ENCODE measurements at places on chromosomes 2 and 18.

GRCh38 chr2:224208007-224208406 lies 168.9 kb upstream of the SERPINE2 start:
- DNase-seq = no peak

GRCh38 chr2:22897428-22897827 lies 487.6 kb upstream of the KLHL29 start:
- no peak for DNase-seq

DNA sequence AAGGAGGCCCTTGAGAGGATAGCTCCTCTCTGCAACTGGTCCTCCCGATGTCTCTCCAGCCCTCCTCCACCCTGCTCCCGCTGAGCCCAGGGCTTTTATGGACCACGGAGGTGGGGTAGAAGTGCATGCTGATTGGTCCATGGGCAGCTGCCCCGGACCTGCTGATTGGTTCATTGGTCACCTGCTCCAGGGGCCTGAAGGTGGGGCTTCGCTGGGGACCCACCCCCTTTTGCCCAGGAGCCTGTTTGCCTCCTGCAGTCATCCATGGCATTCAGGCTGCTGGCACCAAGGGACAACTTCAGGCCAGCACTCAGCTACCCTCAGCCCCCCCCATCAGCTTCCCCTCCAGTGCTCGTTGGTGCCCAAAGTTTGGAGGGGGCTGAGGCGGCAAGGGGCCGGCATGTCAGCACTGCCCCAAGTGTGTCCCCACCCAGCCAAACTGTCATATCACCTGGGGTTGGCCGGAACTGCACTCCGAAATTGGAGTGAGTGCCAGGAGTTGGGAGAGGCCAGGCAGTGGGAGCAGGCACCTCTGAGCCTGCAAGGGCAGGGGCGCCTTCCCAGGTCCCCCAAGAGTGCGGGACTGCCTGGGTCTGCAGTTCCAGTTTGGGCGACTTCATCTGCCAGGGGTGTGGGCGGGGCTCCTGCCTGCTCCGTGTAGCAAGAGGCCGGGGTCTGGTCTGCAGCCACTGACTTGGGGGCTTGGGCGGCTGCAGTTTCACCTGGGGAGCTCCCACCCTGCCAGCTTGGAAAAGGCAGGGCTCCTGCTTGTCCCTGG lies 288.9 kb downstream of the RDH14 start:
- DNase-seq = no peak

DNA sequence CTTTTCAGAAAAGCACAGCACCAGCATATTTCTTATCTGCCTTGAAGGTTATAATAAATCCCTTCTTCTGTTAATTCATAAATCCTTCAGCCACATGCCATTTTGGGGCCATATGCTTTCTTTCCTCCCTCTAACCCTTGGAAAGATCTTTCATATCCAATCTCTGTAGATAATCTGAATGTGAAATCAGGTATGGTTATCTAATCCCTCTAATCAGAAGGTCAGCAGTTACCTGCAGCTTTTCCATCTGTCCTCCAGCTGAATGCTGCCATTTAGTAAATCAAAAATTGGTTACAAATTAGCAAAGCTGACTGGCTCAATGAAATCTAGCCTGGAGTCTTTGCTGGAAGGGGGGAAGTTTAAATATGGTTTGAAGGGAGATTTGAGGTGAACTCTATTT lies 230.5 kb downstream of the PIK3C3 start:
- DNase-seq = peak; percentile 94

GRCh38 chr18:13471971-13472628 lies 253.5 kb downstream of the LDLRAD4 start:
- peak; percentile 49 for DNase-seq

- no peak for DNase-seq
These were observed 615.1 kb upstream of the SALL3 start for GRCh38 chr18:78364388-78364960.

DNA sequence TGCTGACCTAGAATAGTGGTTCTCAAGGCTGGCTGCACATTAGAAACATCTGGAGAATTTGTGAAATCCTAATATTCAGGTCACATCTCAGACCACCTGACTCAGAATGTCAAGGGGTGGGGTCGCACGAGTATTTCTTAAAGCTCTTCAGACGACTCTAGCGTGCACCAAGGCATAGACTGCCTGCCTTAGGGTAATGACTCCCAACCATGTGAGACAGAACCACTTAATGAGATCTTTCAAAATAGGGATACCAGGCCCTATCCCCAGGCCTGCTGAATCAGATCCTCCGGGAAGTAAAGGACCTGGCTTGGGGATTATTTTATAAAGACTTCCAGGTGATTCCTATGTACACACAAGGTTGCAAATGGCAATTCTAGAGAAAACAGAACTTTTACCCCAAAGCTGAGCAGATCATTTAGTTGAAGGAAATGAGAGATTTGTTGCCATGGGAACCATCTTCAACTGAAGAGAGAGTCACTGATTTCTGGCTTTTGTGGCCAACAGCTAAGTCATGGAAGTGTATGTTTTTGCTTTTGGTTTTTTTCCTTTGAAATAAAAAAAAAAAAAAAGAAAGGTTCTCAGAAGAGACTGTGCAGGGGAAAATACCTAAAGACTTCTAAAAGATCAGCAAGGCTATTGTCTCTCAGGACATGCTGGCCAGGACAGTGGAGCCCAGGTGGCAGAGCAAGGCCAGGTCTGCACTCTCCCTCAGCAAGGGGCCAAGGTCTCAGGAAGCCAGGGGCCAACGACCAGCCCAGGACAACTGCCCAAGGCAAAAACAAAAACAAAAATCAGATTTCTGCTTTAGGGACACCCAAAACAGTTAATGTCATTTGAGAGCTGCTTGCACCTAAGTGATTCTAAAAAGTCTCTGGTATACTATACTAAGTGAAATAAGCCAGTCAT lies 15.3 kb upstream of the LOXHD1 start:
- DNase-seq = no peak

DNA sequence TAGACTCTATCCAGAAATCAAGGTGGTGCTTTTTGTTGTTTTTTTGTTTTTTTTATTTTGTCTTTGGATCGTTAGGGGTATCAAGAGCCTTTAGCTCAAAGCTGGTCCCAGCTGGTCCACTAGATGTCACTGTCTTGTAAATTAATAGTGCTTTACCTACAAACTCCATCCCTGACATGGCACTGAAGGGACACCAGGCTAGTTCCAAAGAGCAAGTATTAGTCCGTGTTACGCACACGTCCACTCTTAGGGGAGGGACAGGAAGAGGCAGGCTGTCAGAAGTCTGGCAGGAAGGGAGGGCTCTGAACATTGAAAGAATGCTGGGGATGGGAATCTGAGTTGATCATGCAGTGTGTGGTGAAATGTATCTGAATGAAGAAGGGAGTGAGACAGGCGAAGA lies 85.9 kb upstream of the CCBE1 start:
- peak; percentile 12 for DNase-seq

DNA sequence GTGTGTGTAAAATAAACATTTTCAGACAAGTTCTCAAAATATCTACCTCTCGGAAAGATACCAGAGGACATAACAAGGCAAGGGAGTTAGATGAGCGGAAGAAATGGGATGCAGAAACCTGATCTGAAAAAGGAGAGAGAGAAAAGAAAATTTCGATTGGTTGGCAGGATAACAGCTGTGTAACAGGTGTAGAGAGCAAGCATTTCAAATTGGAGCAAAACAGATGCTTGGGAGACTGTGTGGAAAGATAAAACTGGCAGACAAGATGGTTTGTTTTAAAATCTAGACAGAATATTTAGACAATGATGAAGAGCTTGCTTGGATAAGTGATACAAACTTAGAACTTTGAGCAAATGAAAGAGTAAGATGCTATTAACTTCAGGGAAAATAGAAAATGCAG lies 20.2 kb downstream of the CHST9 start:
- no peak for DNase-seq

DNA sequence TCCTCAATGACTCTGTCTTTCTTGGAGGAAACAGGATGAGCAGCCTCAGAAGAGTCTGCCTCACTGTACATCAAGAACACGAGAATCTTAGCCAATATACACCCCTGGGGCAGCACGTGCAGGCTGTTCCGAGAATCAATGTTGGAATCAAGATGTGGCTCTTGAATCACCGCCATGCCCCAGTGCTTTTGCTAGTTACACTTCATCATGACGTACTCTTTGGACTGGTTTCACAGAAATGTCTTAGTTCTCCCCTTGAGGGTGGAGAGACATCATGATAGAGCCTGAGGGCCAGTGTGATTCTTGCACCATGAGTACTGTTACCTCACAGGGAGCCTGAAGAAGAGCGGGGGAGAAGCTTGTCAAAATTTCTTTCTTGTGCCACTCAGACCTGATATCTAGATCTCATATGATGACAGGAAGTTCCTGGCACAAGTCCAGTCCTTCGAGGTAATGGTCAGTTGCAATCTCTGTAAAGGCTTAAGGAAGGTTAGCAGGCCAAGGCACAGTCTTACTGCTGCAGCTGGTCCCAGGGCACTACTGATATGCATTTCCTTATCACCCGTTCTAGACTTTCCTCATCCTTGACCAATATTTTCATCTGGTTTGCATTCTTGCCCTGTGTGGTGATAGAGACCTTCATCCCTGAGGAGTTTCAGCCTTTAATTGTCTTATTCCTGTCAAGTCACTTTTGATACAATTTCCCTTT lies 28.2 kb upstream of the STAT4 start:
- DNase-seq = no peak

GRCh38 chr2:226838722-226839121 lies 2.9 kb downstream of the RHBDD1 start:
- DNase-seq = no peak

- no peak for DNase-seq
These were observed 63.9 kb downstream of the PARD6G start for GRCh38 chr18:80183273-80184050.

- DNase-seq = no peak
These were observed 12.6 kb downstream of the CNDP1 start for GRCh38 chr18:74546751-74547530.

DNA sequence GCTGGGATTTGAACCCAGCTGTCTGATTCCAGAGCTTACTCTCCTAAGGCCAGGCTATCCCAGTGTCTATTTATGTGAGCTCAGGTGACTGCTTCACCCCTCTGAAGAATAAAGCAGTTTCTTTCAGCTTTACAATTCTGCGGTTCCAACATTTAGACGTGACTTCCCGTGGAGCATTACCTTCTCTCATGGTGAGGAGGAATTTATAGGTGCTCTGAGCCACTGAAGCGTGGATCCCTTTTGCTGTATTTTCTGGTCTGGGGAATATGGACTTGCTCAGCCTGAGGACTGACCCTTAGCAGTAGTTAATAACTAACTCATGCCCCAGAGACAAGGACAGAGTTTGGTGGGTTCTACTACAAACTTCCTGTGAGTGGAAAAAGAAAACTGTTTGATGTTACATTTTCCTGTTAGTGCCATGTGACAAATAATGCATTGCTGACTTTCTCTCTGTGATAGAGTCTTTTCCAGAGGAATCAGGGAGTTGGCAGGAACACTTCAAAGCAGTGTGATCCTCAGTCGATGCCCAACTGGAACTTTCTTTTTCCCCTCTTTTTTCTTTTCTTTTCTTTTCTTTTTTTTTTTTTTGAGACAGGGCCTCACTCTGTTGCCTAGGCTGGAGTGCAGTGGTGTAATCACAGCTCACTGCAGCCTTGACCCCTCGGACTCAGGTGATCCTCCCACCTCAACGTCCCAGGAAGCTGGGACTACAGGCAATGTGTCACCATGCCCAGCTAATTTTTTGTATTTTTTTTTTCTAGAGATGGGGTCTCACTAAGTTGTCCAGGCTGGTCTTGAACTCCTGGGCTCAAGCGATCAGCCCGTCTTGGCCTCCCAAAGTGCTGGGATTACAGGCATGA lies 21.9 kb downstream of the CASP10 start:
- no peak for DNase-seq

DNA sequence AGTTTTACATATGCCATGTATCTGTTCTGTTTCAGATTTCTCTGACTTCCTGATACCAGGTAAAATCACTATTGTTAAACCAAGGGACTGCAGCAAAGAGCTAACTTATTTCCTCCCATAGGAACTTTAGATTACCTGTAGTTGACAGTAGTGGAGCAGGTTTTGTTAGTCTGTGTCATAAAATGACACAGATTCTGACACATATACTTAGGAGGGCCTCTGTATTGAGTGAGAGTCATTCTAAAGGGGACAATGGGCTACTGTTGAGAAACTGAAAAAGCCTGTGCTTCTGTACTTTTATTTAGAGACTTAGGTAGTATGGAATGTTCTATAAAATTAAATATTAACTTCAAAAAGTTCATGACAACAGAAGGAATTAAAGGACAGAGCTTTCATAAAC lies 48.2 kb downstream of the KCMF1 start:
- DNase-seq = no peak

- no peak for DNase-seq
These were observed 36.0 kb downstream of the ARHGEF4 start for GRCh38 chr2:130872741-130873125.

- no peak for DNase-seq
These were observed 10.2 kb downstream of the GBX2 start for GRCh38 chr2:236157815-236158498.

GRCh38 chr2:232520489-232520888 lies 301 bp downstream of the PRSS56 start:
- no peak for DNase-seq

- no peak for DNase-seq
These were observed 514.9 kb downstream of the SUCLG1 start for GRCh38 chr2:83944191-83944590.

DNA sequence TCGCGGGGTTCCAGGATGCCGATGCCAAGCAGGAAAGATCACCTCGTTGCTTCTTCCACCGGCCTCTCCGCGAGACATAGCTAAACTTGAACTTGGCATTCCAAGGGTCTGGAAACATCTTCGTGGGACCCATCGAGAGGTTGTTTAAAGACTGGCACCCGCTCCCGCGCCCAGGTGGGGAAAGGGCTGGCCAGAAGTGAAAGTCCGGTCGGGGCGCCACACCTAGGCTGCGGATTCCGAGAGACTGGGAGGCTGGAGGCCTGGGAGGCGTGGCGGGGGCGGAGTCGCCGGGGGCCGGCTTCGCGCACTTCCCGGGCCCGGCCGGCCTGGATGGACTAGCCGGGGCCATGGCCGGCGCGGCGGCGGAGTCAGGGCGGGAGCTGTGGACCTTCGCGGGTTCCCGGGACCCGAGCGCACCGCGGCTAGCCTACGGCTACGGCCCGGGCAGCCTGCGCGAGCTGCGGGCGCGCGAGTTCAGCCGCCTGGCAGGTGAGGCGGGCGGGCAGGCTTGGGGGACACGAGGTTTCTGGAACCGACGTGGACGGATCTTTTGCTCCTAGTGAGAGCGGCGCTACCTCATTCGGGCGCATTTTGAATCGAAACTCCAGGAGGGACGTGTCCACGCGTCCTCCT lies at the start of gene MOCOS:
MOCOS (plus strand) TSS at position 305 of the 633 bp plus-strand sequence; CDS start at position 348, 43 bp downstream.
- DNase-seq = no peak
